ENCODE measurements at places on chromosomes 1 and 21.
A peak's percentile ranks its signal among the peaks of the same experiment; 100 is the strongest.

DNA sequence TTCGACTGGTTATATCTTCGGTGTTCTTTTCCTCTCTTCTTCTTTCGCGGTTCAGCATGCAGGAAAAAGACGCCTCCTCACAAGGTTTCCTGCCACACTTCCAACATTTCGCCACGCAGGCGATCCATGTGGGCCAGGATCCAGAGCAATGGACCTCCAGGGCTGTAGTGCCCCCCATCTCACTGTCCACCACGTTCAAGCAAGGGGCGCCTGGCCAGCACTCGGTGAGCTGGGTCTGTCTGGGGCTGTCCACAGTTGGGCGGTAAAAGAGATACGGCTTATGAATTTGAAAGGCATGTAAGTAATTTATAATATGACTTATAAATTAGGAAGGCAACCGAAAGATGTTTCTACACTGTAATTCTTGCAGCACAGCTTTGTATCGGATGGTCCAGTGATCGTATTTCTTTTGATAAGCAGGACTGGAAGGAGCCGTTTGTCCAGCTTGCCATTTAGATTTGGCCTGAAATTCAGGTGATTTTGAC, 334 bp downstream of the CTH start:
- DNase-seq: no peak

DNA sequence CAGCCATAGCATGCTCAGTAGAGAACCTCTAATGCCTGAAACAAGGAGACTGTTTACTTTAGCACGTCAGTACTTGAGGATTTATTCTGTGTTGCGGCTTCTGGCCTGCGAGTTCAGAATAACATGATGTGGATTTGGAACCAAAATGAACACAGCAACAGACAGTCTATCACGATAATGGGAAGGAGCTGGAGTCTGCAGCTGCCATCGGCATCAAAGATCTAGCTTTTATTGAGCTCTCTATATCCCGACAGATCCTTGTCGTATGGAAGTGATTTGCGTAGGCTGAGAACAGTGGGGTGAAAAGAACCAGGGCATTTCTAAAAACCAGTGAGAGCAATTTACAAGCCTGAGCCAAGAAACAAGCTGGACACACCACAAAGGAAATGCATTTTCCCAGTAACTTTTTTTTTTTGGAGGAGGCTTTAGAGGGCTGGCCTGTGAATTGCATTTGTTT, 294.2 kb downstream of the KIF26B start:
- DNase-seq: no peak

GRCh38 chr1:19043579-19044443, 87.3 kb upstream of the IFFO2 start:
- DNase-seq: no peak

GRCh38 chr1:154326546-154327465, 1.5 kb downstream of the ATP8B2 start:
- no peak for DNase-seq

- DNase-seq: no peak
Measured at GRCh38 chr21:31442339-31442738, 98.3 kb upstream of the TIAM1 start.

DNA sequence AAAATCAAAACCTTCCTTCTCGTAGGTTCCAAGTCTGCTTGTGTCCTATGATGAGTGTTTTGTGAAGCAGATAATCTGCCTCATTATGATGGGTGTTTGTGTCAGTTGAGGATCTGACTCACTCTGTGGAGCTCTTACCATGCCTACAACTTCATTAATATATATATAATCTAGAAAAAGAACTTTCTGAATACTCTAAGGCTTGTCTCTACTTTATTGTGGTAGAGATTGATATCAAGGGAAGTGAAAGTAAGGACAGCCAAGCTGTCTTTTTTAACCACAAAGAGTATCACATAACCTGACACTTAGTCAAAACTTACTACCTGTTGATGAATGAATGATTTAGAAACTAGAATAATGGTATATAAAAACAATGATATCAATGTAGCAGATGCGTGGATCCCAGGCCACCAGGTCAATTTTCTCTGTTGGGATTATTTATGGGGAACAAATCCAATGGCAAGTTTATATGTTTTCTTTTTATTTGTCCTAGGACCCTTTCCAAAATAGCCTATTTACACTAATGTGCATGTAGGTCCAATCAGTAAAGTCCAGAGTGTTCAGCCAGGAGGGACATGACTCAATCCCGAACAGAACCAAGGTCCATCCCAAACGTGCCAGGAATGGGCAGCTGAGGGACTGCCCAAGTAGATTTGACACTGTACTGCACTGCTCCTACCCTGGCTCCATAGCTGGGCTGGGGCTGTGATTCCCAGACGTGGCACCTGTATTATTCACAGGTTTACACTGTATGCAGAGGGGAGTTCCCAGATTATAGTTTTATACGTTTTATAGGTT, 182.3 kb upstream of the GREM2 start:
- DNase-seq: peak; percentile 57

All from activated CD4-positive, alpha-beta T cell treated with anti-CD3 and anti-CD28 coated beads, Interleukin-10, Interleukin-2, amounts not matched to agents 100 ng/mL and 50 ng/mL, durations not matched to agents 16 hours and 8 hours (primary cell).